ENCODE measurements at places on chromosomes 1 and 21. TPM values are rescaled to one million over a fixed set of nuclear protein-coding genes. Genes with fewer than 3 reads are reported as not detected.
A peak's percentile ranks its signal among the peaks of the same experiment; 100 is the strongest.

KRTAP13-2 gene
- total RNA-seq = not detected

PDE4B gene
- total RNA-seq = 49.5 TPM

TIAM1 gene
- total RNA-seq = 18.8 TPM

RPTN gene
- not detected for total RNA-seq

EDARADD gene
- not detected for total RNA-seq

CD53 gene
- total RNA-seq = 63.4 TPM

GRCh38 chr21:17819877-17820229 is 697 bp upstream of the C21orf91 start:
- peak; percentile 29 for DNase-seq

DNA sequence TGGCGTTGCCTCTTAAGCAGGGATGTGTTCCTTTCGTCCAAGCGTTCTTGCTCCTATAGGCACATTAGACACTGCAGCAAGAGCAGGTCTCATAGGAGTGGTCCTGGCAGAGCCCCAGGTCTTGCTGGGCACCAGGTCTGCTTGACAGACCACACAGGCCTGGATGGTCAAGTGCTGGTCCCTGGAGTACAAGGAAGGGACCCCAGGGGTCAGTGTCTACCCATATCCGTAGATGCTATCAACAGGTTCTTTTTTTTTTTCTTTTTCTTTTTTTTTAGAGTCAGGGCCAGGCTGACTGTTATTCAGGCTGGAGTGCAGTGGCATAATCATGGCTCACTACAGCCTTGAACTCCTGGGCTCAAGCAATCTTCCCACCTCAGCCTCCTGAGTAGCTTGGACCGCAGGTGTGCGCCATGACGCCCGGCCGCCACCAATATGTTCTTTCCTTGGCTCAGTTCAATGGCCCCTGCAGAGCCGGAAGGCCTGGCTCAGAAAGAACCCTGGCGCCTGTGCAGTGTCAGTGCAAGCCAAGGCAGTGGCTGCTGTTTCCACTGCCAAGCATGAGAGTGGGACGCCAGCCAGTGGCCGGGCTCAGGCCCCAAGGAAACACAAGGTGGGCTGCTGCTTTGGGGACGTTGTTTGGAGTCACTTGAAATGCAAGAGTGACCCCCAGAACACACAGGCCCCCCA is 10.0 kb upstream of the TNFRSF8 start:
- no peak for DNase-seq

- DNase-seq = no peak
Measured at GRCh38 chr1:43034195-43034658, 75.6 kb upstream of the SLC2A1 start.

DNA sequence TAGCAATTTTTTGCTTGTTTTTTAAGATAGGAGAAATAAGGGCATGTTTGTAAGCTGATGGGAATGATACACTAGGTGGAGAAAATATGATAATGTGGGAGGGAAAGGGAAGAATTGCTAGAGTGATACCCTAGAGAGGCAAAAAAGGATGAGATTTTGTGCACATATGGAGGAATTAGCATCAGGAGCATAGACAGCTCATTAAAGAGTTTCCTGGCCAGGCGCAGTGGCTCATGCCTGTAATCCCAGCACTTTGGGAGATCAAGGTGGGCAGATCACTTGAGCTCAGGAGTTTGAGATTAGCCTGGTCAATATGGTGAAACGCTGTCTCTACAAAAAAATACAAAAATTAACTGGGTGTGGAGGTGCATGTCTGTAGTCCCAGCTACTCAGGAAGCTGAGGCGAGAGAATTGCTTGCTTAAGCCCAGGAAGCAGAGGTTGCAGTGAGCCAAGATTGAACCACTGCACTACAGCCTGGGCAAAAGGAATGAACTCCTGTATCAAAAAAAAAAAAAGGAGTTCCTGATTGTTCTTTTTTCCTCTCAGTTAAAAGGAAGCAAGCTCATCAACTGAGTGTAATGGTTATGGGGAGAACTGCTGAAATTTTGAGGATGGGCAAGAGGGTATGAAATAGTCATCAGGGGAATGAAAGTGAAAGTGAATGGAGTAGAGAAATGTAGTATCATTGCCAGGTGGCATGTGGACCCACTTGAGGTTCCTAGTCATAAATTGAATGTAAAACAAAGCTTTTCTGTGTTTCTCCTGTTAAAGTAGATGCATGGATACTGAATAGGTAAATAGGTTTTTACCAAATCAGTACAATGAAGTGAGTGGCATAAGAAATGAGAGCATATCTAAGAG is 35.5 kb downstream of the SH3GLB1 start:
- no peak for DNase-seq

- no peak for DNase-seq
Measured at GRCh38 chr1:204746838-204747442, 61.4 kb upstream of the LRRN2 start.

DNA sequence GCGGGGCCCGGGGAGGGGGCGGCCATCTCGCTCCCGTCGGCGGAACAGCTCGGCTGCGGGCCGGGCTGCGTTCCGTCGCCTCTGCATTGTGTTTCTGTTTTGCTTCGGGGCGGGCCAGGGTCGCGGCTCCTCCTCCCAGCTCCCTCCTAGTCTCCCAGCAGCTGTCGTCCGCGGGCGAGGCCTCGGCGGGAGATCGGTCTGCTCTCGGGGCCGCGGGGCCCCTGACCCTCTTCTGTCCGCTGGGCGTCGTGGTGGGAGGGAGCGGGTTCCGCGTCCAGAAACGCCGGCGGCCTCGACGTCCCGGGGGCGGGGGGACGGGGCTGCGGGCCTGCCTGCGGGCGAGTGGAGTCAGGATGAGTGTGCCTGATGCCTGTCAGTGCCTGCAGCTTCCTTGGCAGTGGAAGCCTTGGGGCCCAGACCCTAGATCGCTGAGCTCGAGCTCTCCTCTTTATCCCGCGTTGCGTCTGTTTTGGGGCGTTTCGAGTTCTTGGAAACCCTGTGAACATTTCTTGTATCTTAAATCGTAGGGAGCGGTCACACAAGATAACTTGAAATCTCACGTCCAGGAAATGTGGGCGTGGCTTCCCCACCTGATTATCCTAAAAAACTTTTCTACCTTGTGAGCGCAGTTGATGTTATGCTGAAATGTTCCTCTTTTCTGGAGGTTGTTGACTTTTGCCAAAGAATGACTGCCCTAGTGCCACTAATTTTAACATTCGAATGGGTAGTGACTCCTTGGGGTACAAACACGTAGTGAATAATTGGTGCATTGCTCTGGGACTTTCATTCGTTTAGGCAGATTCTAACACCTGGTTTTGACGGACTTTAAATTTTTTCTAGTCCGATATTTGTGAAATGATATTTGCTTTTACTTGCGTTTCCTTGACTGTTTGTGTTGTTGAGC is 676 bp downstream of the MORC3 start:
- DNase-seq = peak; percentile 39

DNA sequence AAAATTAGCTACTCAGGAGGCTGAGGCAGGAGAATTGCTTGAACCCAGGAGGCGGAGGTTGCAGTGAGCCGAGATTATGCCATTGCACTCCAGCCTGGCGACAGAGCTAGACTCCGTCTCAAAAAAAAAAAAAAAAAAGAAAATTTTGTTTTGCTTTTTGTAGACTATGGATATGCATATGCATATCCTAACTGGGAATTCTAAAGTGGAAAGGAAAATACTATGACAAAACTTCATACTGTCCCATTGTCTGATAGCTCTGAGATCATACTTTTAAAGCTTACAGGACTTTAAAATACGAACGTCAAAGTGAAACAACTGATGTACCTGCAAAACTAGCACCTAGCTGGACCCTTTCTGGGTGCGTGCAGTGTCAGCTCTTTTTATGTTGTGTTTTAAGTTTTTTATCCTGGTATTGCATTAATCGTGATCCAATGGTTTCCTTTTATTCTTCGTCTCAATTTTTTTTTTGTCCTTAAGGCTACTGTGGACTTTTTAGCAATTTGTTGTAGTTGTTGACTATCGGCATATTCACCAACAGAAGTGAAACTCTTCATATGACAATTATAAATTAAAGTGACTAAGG is 19.2 kb downstream of the SPRTN start:
- no peak for DNase-seq

- DNase-seq = no peak
Measured at GRCh38 chr1:33578557-33579448, 106.4 kb downstream of the ZSCAN20 start.

DNA sequence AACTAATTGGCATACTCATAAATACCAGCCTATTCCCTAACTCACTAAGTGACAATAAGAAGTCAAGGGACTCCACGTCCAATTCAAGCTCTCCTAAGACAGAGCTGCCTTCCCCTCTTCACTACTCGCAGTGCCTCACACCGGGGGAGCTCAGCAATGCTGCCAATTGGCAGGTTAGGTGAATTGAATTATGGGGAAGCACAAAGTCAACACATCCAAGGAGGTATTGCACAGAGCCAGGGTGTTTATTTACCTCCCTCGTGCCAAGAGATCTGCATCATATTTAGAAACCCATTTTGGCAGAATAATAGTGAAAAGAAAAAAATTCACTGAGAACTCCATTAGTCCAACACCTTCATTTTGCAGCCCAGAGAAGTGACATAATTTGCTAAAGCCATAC is 20.4 kb upstream of the TNR start:
- no peak for DNase-seq

DNA sequence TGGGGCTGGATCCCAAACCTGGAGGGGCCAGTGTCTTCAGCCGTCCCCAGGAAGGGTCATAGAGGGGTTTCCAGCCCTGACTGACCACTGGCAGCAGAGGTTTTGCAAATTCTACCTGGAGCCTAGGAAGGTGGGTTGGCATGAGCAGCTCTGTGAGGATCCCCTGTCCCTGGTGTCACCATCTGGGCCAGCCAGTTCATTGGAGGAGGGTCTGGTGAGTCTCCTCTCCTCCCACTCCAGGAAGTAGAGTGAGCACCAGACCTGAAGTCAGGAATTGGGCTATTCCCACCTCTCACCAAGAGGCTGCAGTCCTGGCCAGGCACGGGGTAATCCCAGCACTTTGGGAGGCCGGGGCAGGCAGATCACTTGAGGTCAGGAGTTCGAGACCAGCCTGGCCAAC is 57.4 kb downstream of the UBIAD1 start:
- DNase-seq = no peak
